ENCODE measurements at places on chromosomes 7 and 10.

DNA sequence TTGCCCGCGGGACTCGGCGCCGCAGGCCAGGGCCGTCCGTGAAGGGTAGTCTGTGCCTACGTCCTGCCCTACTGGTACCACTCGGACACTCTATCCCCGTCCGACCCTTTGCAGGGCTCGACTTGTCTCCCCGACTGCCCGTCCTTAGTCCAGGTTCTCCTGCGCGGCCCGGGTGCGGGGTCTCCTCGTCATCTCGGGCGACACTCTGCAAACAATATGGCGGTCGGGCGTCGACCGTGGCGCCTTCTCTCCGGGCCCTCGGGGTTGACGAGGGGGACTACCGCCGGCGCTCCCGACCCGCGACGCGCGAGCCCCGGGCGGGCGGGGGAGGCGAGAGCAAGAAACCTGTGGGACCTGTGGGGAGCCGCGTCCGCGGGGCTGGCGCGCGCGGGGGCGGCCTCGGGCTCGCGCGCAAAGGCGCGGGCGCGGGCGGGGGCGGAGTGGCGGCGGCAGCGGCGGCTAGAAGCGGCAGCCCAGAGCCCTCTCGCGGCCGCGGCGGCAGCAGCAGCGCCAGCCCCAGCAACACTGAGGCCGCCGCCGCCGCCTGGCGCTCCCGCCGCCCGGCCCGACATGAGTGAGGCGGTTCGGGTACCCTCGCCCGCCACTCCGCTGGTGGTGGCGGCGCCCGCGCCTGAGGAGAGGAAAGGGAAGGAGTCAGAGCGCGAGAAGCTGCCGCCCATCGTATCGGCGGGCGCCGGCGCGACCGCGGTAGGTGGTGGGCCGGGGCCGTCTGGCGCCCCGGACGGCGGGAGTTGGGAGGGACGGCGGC, at the start of gene HECTD2:
Gene HECTD2 (plus strand): TSS at position 476 of the 769 bp plus-strand sequence. CDS start 95 bp downstream, at position 571.
- peak; percentile 94 for DNase-seq

DNA sequence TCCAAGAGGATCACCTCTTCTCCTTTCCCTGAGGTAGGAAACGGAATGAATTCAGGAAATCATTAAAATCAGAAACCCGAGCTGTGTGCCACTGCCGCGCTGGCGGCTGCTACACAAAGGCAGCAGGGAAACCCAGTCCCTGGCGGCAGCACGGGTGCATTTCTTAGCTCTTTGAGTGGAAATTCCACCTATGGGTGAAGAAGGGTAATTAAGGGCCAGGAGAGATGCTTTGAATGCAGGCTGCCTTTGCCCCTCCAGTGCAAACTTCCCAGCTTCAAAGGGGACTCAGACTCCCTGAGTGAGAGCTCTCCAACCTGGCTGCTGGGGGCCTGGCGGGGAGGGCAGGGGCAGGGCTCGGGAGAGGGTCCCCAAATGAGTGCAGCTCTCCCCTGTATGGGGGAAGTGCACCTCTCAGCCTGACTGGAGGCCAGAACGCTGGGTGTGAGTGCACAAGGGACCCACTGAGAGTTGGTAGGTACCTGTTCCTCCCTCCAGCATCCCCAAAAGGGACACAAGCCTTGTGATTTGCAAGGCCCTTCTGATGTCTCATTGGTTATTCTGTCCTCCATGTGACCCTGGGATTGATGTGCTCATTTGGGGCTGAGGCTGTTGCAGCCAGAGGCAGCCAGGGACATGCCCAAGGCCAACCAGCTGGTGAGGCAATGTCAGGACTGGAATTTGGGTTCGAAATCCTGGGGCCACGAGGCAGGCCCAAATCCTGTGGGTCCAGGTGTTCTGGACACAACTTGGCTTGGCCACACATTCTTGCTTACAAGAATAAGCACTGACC, 16.3 kb upstream of the ZMIZ1 start:
- DNase-seq = peak; percentile 67

DNA sequence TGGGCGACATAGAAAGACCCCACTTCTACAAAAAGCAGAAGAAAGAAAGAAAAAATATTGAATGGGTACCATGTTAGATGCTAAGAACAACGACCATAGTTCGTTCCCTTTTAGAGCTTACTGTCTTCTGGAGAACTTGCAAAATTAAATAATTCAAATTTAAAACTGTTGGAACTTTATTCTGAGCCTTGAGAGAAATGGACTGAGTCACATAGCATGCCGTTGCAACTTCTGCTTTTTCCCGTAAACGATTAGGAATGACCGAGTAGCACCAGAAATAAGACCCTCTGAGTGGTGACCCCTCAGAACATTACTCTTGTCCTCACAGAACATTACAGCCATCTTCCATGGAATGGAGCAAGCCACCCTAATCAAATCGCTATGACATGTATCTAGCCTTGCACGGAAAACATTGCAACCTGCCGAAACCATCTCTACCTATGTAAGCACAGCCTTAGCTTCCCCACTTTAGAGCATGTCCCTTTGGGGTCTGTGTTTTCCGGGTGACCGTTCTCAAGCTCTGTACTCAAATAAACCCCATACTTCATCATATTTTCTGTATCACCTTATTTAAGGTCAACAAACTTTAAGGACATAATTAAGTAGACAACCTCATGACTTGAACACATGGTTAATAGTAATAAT, 179.1 kb downstream of the PRKCQ start:
- DNase-seq = no peak

DNA sequence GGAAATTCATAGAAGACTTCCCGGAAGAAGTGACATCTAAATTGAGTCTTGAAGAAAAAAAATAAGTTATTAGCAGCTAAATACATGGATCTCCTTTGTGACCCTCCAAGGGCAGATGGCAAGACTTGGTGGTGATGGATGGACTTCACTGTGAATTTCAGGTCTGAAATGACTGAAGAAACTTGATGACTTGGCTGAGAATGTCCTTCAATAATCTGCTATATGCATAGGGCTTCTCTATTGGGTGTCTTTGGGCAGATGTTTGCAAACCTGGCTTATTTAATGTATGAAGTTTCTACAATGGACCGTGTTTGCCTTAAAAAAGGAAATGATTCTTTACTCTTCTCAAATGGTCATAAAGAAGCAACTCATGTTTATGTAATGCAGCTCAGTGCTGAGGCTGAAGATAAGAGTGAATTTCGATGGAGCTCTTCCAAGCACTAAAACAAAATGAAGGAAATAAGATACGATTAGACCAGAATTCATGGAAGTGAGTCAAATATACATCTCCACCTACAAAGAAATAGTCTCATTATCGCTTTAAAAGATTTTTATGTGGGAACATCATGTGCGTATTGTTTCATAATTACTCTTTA, 116.6 kb upstream of the WDR11 start:
- no peak for DNase-seq

GRCh38 chr7:88233828-88234227, 14.0 kb upstream of the SRI start:
- no peak for DNase-seq

DNA sequence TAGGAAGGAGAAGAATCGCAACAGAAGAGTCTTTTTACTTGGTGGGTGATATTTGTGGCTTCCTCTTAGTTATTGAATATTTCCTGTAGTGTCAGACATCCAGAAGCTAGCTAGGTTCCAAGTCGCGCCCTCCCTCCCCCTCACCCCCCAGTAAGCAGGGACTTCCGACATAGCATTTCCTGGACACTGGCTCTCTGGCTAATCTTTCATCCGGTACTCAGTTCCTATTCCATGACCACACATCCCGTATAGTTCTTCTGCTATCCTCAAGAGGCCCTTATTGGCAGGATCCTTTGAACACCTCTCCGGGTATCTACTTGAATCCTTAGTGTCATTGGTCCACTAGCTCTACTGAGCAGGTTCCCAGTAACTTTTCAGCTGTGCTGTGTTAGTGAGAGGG, 167.8 kb downstream of the HDAC9 start:
- no peak for DNase-seq

GRCh38 chr7:29113384-29114102, 32.8 kb downstream of the CPVL start:
- DNase-seq = no peak

DNA sequence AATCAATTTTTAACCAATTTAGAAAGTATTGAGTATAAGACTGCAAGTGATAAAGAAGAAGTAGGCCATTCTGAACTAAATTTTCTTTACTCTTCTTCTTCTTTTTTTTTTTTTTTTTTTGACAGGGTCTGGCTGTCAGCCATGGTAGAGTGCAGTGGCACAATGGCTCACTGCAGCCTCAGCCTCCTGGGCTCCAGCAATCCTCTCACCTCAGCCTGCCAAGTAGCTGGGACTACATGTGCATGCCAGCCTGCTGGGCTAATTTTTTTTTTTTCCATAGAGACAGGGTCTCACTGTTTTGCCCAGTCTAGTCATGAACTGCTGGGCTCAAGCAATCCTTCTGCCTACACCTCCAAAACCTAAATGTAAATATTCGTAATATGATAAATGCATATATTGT, 63.2 kb downstream of the DGKB start:
- DNase-seq = no peak

DNA sequence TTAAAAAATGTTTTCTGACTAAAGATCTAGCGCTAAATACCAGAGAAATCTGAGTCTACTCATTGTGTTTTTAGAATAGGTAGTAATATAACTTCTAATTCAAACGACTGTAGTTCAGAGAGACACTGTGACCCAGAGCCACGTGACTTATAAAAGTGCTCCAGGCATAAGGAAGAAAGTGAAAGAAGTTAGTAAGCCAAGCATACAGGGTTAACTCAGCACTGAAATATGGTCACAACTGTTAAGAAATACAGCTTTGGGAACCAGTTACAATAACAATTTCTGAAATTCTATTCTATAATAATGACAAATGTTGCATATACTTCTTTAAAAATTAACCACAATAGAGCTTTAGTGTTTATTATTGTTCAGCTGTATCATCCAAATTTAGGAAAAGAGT, 119.1 kb downstream of the TFEC start:
- DNase-seq = no peak

DNA sequence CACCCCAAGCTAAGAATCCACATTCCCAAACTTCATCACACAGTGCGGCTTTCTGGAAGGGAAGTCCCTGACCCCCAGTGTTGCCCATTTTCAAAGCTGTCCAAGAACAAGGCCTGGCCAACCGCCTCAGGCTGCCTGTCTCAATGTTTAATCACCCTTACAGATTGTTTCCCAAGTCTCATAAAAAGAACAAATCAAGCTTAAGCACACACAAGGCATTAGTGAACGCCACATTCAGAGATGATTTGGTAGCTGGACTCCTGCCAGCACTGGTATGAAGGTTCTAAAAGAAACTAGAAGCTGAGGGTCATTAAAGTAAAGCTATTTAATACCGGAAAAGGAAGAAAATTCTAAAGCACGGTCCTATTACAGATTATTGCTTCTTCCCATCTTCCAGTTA, 35.6 kb downstream of the C10orf90 start:
- DNase-seq = peak; percentile 25

- DNase-seq = no peak
Observed at GRCh38 chr7:95893484-95893883, 121.1 kb downstream of the DYNC1I1 start.

GRCh38 chr7:98251231-98251600, 816 bp downstream of the TECPR1 start:
- no peak for DNase-seq

DNA sequence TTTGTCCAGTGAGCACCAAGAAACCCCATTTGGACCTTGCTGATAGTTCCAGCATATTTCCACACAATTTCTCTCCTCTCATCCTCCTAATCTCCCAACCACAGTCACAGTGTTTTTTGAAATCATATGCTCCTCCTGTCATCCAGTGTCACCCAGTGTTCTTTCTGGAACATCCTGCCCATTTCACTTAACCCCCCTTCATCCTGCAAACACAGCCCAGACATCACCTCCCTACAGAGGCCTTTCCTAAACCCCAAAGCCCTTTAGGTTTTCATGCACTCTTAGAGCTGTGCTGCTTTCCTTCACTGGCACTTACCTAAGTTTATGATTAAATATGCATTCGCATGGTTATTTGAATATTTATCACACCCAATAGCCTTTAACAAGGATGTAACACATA, 1158.0 kb upstream of the C7orf33 start:
- peak; percentile 12 for DNase-seq

DNA sequence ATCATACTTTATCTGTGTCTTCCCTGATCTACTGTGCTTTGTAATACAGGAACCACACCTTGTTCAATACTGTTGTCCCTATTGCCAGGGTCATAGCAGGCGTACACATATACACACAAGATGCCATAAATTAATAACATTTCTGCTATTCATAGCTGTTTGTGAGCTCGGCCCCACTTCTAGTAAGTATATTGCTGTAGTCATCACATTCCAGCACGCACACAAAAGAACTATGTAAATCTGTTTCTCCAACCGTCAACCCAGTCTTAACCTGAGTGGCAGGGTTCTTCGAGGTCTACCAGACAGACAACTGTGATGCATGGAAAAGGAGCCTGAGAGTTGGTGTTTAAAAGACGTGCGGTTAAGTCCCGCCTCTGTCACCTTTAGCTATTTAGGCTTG, 5.7 kb upstream of the CACNB2 start:
- no peak for DNase-seq

DNA sequence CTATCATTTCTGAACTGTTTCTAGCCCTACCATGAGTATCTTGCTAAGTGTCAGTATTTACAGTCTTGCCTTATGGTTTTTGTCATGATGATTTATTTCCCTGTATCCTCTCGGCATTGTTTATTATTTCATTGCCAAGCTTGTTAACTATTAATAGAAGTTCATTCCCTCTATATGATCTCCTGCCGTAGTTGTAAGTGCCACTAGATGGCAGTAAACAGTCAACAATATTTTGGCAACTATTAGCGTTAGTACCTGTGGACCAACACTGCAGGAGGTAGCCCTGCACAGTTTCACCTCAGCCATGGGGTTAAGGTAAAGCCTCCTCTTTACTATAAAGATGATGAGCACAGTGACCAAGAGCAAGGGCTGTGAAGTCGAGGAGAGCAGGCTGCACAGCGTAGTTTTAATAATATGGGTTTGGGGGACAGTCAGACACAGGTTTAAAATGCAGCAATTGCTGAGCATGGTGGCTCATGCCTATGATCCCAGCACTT, 26.1 kb upstream of the CCNJ start:
- DNase-seq = peak; percentile 39

DNA sequence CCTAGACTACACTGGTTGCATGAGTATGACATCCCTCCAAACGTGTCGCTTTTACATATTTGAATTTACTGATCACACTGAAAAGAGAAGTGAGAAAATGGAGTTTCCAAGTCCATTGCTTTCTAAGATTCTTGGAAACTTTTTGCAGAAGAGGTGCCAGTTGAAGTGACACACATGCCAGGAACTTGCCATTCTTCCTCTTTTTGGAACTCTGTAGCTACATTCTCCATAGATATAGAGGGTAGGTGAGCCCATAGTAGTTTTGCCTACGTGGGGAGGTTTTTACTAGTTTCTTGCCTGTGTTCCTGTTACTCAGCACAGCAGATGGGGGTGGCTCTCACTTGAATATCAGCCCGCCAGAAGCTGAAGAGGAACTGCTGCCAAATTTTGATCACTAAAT, 286.6 kb upstream of the NRP1 start:
- no peak for DNase-seq

GRCh38 chr7:129332254-129333035, 101.8 kb upstream of the STRIP2 start:
- DNase-seq = no peak

- peak; percentile 25 for DNase-seq
Observed at GRCh38 chr7:111788286-111789047, 226.2 kb upstream of the IMMP2L start.

Data from retina (tissue), 1 donor.